ENCODE measurements at places on chromosomes 5 and 9.
A peak's percentile ranks its signal among the peaks of the same experiment; 100 is the strongest.

- DNase-seq: no peak
Measured at GRCh38 chr5:117731446-117731845, 1156.8 kb upstream of the SEMA6A start.

DNA sequence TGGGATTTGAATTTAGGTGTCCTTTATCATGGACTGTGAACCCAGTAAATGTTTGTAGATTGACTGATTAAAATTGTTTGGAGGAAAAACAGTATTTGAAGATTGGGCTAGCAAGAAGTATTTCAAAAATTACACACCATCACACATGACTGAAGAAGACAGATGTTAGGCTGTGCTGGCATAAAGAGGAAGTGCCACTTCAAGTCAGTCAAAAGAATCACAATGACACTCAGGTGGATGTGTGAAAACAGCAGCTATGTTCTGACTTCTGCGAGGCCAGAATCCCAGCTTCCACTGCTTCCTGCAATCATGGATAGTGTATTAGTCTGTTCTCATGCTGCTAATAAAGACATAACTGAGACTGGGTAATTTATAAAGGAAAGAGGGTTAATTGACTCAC lies 393.3 kb downstream of the DMRT2 start:
- no peak for DNase-seq

GRCh38 chr5:125302577-125302976 lies 556.1 kb upstream of the ZNF608 start:
- DNase-seq: no peak

- peak; percentile 60 for DNase-seq
Measured at GRCh38 chr9:99105152-99106043, 485 bp downstream of the TGFBR1 start.

- no peak for DNase-seq
Measured at GRCh38 chr5:62314213-62314830, 8.3 kb downstream of the KIF2A start.

- no peak for DNase-seq
Measured at GRCh38 chr5:119078861-119079260, 8.0 kb downstream of the DMXL1 start.

DNA sequence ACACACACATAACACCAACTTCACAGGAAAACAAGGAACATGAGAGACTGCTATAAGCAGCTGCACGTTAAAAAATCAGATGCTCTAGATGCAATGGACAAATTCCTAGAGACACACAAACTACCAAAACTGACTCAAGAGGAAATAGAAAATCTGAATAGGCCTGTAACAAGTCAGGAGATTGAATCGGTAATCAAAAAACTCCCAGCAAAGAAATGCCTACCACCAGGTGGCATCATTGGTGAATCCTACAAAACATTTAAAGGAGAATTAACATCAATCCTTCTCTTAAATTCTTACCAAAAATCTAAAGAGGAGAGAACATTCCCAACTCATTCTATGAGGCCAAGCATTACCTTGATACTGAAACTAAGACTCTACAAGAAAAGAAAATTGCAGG lies 54.9 kb downstream of the NDST1 start:
- DNase-seq: no peak

GRCh38 chr5:16901021-16901644 lies 35.0 kb downstream of the MYO10 start:
- no peak for DNase-seq

GRCh38 chr9:70043285-70043684 lies 363 bp upstream of the MAMDC2 start:
- no peak for DNase-seq

DNA sequence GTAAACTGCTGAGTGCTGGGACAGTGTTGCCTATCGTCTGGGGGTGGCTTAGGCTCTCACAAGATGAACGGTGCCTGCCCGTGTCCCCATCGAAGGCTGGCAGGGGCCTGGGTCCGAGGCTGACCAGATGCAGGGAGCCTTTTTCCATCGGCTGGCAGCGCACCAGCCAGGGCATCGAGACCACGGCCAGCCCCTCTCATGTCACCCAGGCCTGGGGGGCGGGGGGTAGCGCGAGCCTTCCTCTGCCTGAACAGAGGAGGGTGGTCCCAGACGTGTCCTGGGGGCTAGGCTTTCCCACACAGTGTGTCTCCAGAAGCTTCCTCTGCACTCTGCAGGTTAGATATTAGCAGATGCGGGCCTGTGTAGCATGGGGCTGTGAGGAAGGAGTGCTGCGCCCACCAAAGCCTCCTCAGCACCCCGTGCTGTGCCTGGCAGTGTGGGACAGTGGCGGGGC lies 17.3 kb downstream of the FGD3 start:
- DNase-seq: no peak

DNA sequence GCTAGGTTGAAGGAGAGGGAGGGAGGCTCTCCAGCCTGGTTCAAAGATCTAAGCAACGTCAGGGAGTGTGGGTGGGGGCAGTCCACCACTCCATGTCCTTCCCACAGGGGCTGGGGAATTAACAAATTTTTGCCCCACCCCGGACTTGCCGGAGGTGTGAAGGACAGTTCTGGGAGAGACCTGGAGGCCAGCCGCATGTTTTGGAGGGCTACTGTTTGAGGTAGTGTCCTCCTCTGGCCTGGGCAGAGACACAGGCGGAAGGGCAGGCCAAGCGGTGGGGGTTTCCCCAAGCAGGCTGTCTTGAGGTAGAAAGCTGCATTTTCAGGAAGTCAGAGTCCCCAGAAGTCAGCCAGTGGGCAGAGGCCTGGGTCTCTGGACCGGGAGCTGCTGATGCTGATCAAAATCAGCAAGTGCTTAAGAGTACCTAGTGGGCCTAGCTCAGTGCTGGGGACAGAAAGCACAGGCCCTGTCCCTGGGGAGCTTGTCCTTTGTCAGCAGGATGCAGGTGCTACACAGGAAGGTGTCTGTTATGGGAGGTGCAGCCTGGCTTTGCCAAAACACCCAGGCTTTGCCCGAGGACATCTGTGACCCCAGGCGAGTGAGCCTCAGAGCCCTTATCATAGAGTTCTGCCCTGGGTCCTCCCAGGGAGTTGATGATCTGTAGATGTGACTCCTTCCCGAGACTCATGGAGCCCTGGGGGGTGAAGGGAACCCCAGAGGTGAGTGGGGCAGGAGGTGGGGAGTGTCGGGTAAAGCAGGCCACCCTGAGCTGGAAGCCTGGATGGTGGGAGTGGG lies 18.5 kb downstream of the JADE2 start:
- DNase-seq: peak; percentile 61

DNA sequence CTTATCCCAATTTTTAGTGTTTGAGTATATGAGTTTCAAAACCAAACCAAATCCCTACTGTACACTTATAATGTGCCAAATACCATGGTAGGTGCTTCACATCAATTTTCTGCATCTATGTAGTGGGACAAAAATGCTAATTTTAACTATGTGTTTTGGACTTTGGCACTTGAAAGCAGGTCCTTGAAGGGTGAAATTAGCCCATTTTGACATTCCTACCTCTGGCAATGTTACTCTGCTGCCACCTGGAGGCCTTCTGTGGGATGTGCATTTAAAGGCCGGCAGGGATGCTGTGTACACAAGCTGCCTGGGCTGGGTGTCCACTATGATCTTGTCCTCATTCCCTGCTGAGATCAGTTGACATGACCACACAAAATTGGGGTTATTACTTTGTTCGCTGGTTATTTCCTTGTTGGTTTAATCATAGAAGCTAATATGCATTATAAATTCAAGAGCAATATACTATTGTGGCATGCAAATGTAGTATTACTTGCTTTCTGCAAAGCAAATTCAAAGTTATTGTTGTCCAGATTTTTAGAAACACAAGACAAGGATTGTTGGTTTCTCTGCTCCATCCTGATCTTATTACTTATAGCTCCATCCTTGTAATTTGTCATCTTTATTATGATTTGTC lies 166.8 kb downstream of the ARHGEF28 start:
- DNase-seq: peak; percentile 24

DNA sequence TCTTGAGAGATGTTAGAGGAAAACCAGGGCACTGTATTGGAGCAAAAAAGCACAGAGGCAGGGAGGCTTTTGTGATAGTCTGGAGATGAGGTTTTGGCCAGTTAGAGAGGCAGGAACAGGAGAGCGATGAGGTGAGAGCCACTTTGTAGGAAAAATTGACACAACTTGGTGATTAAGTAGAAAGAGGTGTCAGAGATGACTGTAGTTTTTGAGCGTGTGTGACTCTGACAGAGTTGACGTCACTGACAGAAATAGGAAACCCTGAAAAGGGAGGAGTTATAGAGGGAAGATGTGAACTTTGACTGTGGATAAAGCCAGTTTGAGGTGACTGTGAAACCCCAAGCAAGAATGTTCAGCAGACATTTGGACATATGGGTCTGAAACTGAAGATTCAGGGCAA lies 15.7 kb downstream of the NFX1 start:
- no peak for DNase-seq

DNA sequence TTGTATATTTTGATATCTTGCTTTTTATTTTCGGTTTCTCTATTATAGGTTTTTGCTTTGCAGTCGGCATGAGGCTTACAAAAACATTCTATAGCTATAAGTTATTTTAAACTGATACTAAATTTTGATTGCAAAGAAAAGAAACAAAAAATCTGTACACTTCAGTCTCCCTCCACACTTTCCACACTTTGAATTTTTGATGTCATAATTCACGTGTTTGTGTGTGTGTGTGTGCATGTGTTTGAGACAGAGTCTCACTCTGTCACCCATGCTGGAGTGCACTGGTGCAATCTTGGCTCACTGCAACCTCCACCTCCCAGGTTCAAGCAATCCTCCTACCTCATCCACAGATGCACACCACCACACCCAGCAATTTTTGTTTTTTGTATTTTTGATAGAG lies 124.9 kb downstream of the MRPS30 start:
- no peak for DNase-seq

DNA sequence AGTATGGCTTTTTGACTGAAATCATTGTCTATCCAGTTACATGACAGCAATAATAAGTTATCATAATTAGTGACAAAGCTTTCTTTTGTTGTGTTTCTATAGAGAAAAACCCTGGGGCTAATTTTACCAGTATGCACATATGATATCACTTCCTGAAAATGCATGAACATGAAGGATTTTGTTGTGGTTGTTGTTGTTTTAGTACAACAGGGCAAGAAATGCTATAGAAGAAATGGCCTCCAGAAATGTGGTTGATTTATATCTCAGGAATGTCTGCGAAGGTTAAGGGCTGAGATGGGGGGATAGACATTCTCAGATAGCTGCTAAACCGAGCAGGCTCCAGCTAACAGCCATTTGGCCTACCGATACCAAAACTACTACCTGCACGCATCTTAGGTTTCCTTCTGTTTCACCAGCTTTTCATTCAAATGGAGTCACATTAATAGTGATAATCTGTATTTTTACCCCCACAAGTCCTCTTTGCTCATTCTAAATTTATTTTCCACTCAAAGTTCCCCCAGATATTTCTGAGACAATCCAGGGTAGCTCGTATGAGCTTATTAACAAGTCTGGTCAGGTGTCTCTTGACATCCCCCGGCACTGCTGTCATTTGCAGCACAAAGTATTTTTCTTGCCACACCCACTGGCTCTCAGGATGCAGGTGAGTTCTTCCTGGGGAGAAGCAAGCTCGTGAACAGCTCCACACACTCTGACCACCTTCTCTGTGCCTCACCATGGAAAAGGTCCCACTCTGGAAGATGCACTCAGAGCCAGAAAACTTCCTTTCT lies 232.4 kb upstream of the GAS1 start:
- DNase-seq: no peak

- DNase-seq: no peak
Measured at GRCh38 chr5:10524376-10525123, 39.3 kb upstream of the ANKRD33B start.

GRCh38 chr9:38308136-38308535 lies 84.4 kb upstream of the ALDH1B1 start:
- no peak for DNase-seq

DNA sequence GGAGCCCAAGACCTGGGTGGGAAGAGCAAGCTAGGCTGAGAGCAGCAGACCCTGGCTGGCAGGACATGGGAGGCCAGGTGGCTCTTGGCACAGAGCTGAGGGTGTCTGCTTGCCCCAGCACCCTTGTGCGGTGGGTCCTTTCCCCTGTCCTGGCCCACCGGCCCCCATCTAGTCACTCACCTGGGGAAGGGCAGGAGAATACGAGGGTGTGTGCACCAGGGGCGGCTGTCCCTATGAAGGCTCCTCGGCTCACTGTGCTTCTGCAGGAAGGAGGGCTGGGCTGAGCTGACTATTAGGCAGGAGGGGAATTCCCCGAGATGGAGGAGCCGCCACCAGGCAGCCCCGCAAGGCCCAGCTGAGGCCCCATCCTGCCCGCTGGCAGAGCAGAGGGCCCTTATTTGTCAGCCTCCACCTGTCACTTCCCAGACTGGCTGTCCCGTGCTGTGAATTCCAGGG lies 6.1 kb upstream of the TNIP1 start:
- peak; percentile 57 for DNase-seq

DNA sequence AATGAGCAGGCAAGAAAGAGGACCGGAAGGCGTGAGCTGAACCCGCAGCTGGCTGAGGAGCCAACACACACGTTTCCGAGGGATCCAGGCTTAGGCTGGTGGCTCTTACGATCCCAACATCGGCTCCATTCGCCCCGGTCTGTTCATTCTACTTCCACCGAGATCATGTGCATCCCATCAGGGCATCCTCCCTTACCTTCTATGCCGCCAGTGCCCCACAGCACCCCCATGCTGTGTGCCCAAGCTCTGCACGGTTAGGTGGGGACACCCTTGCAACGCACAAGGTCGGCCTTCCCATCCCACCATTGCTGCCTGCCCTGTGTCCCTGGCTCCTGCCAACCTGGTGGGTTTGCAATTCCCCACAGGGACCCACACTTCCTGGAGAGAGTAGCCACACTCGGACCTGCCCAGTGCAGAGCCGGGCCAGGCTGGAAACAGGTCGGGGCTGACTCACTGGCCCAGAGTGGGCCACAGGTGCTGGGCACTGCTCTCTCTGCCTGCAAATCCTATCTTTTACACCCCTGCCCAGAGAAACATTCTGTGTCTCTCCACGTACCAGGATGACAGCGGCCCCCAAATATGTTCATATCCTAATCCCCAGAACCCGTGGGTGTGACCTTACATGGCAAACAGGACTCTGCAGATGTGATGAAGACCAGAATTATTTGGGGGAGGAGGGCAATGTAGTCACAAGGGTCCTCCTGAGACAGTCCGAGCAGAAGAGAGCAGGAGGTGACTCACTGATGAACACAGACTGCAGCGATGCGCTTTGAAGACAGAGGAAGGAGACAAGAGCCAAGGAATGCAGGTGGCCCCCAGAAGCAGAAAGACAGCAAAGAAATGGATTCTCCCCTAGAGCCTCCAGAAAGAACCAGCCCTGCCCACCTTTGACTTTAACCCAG lies 182.2 kb downstream of the AUH start:
- DNase-seq: no peak

DNA sequence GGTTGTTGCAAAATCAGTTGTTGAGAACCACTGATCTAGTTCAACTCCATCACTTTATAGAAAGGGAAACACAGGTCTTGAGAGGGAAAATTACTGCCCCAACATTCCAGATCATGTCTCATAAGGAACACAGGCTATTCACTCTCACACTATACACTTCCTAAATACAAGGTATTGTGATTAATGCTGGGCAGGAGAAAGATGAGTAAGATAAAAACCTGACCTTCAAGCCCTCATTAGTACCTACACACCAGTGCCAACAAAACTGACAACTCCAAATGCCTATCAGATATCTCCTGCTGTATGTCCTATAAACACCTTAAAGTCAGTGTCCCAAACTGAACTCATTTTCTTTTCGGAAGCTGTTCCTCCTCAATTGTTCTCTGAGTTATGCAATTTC lies 8.2 kb downstream of the GNE start:
- no peak for DNase-seq

- no peak for DNase-seq
Measured at GRCh38 chr5:86918246-86918645, 300.5 kb downstream of the COX7C start.

Measured in activated B cell treated with CpG ODN at 0.5 μM for 24 hours (primary cell).